Cerebellar nuclear complex (tissue), 1 donor: ENCODE measurements at places on chromosomes 6 and 20.

GRCh38 chr20:48220033-48220633 lies 434.9 kb upstream of the SULF2 start:
- no peak for DNase-seq

DNA sequence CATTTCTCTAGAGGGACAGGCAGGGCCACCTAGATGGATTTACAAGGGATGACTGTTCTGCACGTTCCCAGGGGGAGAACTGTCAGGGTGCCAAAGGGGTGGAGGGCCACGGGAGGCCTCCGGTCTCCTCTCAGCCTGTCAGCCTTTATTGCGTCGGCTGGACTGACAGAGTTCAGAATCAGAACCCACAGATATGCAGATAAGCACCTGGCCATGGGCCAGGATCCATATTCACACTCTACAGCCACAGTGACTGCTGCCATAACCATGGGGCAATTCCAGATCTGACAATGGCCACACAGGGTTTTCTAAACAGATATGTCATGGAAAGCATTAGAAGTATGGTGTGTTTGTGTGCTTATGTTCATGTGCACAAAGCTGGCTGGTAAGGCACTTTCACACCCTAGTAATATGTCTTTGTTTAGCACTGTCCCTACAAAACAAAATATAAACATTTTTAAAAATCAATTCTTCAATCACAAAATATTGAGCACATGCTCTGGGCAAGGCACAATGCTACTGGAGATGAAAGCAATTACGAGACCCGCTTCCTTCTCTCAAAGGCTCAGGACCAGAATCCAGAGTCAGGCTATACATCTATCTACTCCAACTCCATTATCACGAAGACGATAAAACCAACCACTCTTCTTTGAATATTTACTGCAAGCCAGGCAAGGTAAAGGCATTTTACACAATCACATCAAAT lies 29.1 kb downstream of the TRAM2 start:
- DNase-seq = no peak

GRCh38 chr6:16966791-16967469 lies 134.9 kb upstream of the STMND1 start:
- no peak for DNase-seq

DNA sequence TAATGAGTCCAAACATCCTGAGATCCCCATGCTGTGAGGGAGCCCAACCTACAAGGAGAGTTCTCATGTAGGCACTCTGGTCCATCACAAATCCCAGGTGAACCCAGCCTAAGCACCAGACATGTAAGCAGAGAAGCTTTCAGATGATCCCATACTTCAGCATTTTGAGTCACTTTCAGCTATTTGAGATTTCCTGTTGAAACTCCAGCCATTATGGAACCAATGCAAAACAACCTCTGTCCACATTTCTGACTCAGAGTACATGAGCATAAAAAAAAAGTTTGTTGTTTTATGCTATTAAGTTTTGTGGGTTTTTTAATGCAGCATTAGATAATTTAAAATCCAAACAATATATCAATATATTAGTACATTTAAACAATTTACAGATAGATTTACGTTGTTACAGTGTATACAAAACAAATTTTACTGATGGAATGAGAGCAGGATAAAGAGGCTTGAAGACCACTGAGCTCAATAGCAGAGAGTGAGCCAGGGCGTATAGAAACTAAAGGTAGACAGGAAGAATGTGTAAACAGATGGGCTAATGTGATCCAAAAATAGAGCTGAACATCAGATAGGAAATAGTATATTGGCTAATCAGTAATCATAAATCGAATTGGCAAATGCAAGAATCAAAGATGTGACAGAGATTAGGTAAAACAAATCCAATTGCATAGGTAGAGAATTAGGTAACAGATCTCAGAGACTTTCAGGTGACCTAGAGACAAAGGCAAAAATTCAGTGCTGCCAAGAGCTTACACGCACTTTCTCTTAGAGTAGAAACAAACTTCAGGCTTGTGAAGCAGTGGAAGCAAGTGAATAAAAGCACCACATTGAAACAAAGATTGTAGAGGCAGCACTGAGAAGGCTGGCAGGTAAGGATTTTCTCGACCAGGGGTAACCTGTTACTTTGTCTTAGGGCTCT lies 36.2 kb upstream of the PLCB1 start:
- DNase-seq = no peak

DNA sequence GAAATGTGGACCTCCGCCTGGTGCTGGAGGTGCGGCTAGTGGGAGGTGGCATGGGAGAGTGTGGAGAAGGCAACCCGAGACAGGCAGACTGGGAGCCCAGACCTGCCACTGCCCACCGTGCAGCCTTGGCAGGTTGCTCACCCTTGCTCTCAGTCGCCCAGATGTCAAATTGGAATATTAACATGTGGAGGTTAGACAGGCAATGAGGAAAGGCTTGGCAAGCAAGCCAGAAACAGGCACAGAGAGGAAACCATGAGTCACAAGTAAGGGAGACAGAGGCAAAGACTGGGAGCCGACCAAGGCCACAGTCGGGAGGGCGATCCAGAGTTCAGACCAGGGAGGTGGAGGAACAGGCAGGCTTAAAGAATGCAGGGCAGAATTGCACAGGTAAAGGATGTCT lies 178.2 kb downstream of the FOXC1 start:
- DNase-seq = no peak

GRCh38 chr6:151111670-151112069 lies 128.1 kb upstream of the AKAP12 start:
- DNase-seq = no peak
